ENCODE measurements at places on chromosomes 11 and 22.

- peak; percentile 78 for DNase-seq
Measured at GRCh38 chr11:61695917-61696316, 15.7 kb downstream of the DAGLA start.

DNA sequence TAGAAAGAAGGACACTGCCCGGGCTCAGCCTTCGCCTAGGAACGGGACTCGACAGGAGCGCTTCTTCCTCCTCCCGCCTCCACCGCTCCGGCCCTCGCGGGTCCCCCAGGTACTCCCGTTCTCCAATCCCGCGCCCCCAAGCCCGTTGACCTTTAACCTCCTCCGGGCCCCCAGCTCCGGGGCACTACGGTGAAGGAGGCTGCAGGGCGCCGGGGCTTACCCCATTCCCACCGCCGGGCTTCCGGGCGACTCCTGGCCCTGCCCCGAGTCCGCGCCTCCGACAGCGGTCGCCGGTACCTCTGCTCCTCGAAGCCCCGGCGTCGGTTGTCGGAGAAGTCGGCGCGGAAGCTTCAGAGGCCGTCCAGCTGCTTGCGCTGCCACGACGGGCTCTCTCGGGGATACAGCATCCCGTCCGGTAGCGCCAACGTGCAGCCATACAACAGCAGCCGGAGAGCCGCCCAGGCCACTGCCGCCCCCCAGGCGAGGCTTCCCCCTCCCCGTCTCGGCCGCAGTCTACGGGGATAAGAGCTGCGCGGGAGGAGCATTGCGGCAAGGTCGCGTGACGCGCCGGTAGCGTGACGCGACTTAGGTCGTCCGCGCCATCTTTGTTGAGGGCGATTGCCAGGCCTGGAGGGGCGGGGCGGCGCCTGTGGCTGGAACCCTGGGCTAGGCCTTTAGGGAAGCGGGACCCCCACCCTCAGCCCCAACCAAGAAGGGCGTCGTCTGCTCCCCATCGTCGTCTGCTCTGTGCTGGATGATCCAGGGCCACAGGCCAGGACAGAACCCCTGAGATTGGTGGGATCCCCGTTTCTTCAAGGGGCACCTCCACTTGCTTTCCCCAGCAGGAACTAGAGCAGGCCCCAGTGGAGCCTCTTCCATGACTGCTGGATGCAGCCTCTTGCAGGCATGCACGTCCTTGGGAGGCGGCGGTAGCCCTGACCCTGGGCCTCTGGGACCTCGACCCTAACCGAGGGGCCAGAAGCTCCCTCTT, 26.3 kb downstream of the RGL4 start:
- peak; percentile 88 for DNase-seq

DNA sequence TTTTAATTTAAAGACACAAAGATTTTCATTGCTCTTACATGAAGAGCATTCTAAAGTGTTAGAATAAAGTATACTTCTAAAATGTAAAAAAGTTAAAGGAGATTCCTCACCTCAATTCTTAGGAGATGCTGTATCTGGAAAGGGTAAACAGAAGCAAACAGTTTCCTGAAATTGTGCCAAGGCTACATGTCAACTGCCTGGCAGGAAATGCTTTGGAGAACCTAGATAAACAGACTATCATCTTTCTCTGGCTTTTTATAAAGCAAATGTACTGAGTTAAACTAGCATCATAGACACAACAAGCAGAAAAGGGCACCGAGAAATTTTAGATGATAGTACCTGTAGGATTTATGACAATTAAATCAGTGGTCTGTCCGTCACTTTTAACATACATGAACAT, 24.7 kb upstream of the AKIP1 start:
- DNase-seq = no peak

- no peak for DNase-seq
Measured at GRCh38 chr11:27716835-27717234, 16.6 kb upstream of the BDNF start.

All from tibial artery (tissue), 4 donors.